ENCODE measurements at places on chromosomes 6 and 20.

DNA sequence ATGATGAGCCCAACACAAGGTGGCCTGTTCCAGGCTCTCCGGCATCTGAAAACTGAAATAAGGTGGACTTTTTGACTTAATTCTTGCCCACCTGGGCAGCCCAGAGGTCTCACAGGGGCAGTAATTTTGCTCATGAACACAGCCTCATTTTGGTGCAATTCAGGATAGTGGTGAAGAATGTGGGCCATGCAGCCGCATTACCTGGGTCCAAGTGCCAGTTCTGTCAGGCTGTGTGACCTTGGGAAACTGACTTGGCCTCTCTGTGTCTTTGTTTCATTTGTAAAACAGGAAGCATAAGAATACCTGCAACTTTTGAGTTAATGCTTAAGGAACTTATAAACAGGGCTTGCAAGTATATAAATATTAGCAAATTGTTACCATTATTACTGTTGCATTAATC is 5.6 kb downstream of the PREX1 start:
- DNase-seq, result no peak

GRCh38 chr20:63957690-63958441 is 1.6 kb upstream of the UCKL1 start:
- DNase-seq, result no peak

GRCh38 chr6:3664625-3665041 is 86.9 kb downstream of the PXDC1 start:
- DNase-seq, result no peak

- DNase-seq, result no peak
These were observed 17.6 kb upstream of the EYA4 start for GRCh38 chr6:133223452-133224029.

DNA sequence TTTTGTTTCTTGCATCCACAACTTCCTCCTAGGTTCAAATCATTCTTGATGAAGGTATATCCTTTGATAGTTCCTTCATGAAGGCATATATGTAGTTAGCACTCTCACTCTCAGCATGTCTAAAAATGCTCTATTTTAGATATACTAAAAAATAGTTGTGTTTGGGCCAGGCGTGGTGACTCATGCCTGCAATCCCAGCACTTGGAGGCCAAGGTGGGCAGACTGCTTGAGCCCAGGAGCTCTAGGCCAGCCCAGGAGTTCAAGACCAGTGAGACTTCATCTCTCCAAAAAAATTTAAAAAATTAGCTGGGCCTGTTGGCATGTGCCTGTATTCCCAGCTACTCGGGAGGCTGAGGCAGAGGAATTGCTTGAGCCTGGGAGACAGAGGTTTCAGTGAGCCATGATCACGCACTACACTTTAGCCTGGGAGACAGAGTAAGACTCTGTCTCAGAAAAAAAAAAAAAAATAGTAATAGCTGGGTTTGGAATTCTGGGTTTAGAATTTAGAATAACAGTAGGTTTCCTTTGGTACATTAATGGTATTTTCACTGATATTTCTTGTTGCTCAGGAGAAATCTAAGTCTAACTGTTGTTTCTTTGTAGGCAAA is 7.0 kb downstream of the SERAC1 start:
- DNase-seq, result no peak

GRCh38 chr6:137471497-137471896 is 22.7 kb downstream of the OLIG3 start:
- DNase-seq, result no peak

DNA sequence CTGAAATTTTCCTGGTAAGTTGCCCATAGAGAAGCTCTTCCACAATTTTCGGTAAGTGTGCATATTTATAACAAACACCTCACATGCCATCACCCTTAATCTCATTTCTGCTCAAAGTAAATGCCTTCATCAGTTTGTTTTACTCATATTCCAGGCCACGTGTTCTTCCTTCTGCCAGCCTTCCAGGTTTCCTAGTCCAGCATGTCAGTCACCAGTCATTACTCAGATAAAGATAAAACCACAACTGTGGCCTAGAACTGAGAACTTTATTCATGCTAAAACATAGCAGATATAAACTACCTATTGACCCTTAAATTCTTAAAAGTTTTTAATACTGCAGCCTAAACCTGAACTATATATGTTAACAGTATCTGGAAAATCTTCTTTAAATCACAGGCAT is 149.5 kb upstream of the SLC22A16 start:
- DNase-seq, result no peak

DNA sequence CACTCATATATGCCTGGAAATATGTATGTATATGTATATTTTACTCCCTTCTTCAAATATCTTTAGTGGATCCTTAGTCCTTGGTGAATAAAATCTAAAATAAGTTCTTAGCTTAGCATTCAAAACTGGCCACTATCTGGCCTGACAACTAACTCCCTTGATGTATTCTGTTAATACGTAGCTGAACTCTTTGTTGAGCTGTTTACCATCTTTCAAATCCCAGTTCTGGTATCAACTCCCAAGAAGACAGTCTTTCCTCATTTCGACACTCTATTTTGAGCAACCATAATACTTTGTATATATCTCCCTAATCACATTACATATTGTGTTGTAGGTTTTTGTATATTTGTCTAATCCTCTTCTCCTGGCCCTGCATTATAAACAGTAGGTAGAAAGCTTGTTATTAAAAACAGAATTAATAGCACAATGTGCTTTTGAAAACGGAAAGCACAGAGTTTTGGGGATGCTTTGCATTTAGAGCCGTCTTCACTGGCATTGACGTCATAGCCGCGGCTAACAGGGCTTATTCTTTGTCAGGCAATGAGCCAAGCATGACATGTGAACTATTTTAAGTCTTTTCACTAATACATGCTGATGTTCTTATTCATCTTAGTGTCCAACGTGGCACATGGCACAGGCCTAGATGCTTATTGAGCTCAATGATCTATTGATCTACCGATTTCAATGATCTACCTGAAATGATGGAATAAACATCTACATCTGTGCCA is 47.2 kb upstream of the CCN2 start:
- no peak for DNase-seq

- DNase-seq, result peak; percentile 52
These were observed 25.3 kb upstream of the CCND3 start for GRCh38 chr6:41966961-41967311.

DNA sequence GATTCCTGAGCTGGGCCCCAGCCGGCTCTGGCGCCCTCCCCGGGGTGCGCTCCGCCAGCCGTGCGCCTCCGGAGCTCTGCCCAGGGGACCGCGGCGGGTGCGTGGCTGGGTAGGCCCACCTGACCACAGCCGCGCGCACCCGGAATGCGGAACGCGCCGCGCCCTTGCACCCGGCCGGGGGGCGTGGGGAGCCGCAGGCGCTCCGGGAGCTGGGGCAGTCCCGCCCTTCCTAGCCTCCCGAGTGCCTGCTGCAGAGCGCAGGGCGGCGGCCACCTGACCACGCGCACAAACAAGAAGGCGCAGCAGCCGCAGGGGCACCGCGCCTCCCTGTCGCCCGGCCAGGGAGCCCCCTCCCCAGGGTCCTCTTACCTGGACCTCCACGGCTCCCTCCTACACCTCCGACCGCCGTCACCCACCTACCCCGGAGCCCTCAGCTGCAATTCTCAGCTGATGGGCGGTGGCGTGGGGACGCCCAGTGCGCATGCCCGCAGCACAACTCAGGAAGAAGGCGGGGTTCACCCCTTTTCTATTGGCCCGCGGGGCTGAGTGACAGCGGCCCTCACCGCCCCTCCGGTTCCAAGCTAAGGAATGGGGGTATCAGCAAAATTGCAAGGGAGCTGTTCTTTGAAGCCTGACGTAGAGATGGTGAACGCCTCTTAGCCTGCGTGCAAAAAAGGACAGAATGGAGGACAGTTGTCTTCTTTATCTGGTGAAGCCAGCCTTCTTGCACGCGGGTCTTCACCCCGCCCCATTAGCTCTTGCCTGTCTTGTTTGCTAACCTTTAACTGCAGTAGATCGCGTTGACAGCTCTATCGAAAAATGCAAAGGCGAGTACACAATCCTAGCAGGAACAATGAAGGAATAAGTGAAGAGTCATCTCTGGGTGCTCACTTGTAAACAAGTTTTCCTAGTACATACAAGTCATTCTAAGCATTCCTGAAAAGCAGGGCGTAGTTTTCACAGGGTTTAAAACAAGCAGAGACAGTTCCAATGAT is at the start of gene STX7:
Gene STX7, minus strand, starts transcription at position 479 of the 995 bp plus-strand sequence. CDS start 9,586 bp downstream, outside the sequence.
- peak; percentile 70 for DNase-seq

- DNase-seq, result no peak
These were observed 124.7 kb upstream of the MARCKS start for GRCh38 chr6:113732384-113732966.

GRCh38 chr6:16533210-16533609 is 228.1 kb downstream of the ATXN1 start:
- DNase-seq, result no peak

DNA sequence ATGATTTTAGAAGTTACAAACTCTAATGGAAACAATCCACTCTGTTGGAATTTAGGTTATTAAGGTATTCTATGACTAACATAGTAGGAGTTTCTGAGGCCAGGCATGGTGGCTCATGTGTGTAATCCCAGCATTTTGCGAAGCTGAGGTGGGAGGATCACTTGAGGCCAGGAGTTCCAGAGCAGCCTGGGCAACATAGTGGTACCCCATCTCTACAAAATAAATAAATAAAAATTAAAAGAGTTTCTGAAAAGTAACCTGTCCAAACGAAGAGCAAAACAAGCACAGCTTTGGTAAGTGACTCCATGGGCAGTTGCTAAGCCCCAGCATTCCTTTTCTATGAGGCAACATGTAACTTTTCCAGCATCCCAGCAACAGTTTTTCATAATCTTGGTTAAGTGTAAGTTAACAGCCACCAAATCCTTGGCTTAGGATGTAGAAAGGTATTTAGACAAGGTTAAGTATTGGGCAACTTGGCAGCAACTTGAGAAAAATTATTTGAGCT is 86.3 kb downstream of the SOX4 start:
- DNase-seq, result no peak

- DNase-seq, result no peak
These were observed 6.6 kb downstream of the CDC25B start for GRCh38 chr20:3802524-3803239.

- DNase-seq, result no peak
These were observed 4.7 kb upstream of the ENPP5 start for GRCh38 chr6:46175446-46175845.

DNA sequence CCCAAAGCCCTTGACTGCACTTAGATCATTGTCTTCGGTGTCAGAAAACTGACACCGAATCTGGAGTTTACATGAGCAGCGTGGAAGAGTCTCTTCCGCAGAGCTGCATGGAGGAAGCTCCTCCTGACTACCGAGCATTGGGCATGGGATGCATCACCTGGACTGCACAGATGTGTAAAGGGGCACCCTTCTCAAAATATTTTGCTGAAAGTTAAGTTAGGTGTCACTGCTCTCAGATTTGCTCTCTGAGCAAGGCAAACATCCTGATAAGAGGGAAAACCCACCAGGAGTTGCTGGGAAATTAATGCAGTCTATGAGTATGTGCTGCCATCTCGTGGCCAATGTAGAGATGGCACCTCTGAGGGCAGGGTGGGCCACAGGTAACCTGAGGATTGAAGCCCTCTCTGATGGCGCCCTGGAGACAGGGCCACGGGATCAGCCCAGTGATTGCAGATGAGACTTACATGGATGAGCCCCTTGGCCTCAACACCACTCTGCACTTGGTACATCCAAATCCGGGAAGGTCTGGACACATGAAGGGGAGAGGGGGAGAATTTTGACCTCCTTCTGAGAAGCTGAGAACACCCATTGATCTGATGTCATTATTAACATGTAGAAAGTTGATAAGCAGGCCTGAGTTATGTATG is 129.9 kb downstream of the LPA start:
- no peak for DNase-seq

- DNase-seq, result no peak
These were observed 122.1 kb downstream of the LRRC1 start for GRCh38 chr6:53916804-53917463.

GRCh38 chr20:513429-513828 is 30.2 kb downstream of the CSNK2A1 start:
- DNase-seq, result no peak

- DNase-seq, result no peak
These were observed 683.0 kb upstream of the MANEA start for GRCh38 chr6:94894300-94894699.

DNA sequence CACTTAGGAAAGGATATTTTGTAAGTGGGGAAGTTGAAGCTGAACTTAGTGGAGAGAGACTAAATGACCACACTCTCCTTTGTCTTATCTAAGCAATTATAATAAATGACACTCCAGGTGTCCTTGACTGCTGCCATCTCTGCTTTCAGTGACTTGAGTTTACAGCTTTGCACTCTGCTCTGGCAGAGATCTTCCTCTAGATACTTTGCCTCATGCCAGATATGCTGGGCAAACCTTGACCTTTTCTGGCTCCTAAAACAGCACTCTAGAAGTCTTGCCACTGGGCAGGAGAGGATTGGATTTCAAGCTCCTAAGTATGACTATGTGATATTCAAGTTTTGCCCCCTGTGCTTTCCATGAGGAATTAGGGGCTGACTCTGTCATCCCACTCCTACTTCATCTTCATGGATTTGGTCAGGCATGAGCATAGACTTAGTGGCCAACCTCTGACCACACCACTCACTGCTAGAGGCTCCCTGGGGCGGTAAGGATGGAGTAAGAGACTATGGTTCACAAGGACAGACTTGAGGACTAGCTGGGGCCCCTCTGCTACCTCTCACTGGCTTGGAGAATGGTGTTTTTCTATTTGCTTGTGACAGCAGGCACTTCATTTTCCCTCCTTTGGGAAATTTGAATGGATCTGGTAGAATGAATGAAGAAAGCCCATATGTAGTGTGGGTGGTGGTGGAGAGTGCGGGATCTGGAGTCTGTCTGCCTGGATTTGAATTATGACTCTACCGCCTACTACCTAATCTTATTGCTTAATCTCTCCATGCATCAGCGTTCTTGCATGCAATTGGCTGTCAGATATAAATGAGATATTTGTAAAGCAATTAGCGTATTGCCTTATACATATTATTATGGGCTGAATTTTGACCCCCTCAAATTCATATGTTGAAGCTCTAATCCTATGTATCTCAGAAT is 191.4 kb downstream of the REV3L start:
- no peak for DNase-seq

DNA sequence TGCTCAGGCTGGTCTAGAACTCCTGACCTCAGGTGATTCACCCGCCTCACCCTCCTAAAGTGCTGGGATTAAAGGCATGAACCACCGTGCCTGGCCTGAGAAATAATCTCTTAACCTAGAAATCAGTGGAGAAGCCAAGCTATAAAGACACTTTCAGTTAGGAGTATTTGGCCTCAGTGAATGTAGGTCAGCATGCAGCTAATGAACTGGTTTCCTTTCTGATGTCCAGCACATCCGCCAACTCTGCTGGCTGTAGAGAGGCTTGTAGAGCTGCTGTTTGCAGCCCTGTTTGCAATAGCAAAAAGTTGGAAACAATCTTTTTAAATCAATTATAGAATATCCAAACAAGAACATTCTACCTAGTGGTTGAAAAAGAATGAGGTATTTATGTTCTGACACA is 42.4 kb upstream of the ELOVL5 start:
- DNase-seq, result no peak

GRCh38 chr6:33028220-33028849 is 18.9 kb upstream of the HLA-DOA start:
- DNase-seq, result no peak

GRCh38 chr6:16511723-16512489 is 249.4 kb downstream of the ATXN1 start:
- no peak for DNase-seq
